Suprapubic skin (tissue), 4 donors: ENCODE measurements at places on chromosomes 3 and 15.

DNA sequence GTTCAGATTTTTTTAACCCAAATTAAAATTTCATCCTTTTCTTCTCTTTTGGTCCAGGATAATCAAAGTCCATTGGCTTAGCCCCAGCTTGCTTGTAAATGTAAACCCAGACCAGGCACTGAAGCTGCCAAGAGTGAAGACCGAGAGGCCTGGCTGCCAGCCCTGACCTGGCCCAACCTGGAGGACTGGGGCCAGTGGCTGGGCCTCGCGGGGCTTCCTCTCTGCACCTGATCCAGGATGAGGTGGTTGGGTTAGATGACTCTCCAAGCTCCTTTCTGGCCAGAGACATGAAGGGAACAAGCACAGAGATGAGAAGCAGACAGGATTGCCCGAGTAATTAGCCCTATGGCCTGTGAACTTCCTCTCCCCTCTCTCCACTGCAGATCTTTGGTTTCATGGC lies 50.6 kb downstream of the CMTM6 start:
- peak; percentile 27 for DNase-seq

DNA sequence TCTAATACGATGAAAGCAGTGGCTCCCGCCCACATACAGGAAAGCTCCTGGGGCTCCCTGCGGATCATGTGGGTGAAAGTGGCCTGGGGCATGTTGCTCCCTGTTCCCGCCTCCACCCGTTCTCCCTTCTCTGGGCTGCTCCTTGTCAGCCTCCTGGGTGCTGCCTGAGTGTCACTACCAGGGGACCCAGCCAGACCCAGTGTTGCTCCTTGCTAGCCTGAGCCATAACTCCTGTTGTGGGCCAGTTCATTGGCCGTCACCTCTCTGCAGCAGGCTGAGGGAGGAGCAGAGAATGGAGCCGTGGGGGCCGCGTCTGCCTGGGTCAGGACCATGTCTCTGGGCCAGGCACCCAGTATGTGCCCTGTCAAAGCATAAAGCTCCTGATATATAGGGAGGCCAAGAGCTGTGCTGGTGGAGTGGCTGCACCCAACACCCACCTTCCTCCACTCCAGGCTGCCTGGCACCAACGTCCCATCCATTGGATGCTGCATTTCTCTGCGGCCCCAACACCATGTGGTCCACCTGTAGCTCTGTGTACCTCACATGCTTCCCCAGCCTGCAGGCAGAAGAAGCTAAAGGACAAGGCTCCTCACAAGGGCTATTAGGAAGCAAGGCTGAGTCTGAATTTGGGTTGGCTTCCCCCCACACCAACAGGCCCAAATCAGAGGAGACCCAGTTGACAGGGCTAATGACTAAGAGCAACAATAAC lies 40.5 kb downstream of the KLF13 start:
- DNase-seq: no peak

DNA sequence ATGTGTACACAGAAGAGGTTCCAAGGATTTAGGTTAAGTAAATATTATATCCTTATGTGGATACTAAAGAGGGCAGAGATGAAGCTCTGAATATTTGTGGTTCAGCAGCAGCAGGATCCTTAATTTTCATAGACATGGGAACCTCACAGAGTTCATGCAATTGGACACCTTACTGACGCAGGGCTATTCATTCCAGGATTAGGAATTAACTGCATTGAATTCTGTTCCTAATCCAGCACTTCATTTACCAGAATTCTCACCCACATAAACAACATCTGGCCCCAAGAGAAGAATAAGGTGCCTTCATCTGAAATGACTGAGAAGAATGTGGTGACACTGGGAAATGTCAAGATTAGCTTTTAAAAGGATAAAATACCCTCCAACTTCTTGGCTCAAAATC lies 62.4 kb downstream of the ADAMTS9 start:
- no peak for DNase-seq

DNA sequence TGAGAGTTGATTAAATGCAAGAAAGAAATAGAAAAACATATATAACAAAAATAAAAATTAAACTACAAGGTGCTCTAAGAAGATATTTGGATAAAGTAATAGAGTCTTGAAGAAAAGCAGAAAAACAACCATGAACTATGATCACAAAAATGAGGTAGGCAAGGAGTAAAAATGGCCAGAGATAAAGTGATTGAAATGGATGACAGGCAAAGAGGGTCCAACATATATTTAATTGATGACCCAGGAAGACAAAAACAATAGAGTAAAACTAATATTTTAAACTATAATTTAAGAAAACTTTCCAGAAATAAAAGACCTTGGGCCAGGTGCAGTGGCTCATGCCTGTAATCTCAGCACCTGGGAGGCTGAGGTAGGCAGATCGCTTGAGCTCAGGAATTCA lies 22.1 kb upstream of the WDR49 start:
- no peak for DNase-seq

DNA sequence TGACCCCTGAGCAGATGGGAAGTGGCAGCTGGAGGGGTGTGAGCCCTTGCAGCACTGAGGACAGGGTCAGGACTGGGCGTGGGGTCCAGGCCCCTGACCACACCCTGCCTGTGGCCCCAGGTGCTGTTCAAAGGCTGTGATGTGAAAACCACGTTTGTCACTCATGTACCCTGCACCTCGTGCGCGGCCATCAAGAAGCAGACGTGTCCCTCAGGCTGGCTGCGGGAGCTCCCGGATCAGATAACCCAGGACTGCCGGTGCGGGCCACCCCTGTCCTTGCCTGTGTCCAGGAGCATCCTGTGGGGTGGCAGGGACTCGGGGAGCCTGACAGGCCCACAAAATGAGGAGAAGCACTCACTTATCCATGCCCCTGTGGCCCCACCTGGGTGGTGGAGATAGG lies 5.9 kb downstream of the STAB1 start:
- DNase-seq: no peak

GRCh38 chr15:65258375-65259262 lies 28.1 kb downstream of the PARP16 start:
- no peak for DNase-seq

GRCh38 chr15:97748576-97748975 lies 211.9 kb upstream of the ARRDC4 start:
- no peak for DNase-seq

DNA sequence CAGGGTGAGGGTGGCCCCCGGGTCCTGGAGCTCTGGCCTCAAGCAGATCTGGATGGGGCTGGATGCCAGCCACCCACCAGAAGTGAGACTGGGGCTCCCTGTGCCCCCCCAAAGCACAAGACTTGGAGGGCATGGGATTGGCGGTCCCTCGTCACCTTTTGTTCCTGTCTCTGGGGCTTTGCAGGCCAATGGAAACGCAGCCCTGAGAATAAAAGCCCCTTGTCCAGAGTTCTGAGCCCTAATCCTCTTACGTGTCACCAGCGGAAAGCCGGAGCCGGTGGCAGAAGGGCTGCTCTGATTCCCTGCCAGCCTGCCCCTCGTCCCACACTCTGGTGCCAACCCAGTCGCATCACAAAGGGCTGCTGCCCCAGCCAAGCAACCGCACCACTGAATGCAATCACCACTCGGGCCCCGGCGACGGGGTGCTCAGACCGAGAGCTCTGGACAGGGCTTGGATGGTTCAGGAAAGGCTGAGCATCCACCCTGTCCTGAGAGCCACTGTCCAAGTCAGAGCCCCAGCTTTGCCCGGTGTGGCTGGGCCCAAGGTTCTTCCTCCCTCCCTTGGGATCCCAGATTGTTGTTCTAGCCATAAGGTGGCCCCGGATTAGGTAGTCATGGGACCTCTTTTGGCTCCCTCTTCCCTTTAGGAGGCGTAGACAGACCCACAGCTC lies 22.8 kb upstream of the ELP6 start:
- no peak for DNase-seq
